ENCODE measurements at places on chromosomes 7 and 10.
A peak's percentile ranks its signal among the peaks of the same experiment; 100 is the strongest.

DNA sequence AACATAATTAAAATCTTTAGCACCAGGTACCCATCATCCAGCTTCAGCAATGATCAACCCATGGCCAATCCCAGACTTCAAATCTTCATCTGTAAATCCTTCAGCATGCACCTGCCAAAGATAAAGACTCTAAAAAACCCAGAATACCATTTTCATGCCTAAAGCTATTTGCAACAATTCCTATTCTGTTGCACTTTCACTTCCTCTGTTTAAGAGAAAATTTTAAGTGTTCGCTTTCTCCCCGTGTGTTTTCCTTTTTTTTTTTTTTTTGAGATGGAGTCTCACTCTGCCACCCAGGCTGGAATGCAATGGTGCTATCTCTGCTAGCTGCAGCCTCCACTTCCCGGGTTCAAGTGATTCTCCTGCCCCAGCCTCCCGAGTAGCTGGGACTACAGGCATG is 31.8 kb upstream of the HTR5A start:
- no peak for DNase-seq

DNA sequence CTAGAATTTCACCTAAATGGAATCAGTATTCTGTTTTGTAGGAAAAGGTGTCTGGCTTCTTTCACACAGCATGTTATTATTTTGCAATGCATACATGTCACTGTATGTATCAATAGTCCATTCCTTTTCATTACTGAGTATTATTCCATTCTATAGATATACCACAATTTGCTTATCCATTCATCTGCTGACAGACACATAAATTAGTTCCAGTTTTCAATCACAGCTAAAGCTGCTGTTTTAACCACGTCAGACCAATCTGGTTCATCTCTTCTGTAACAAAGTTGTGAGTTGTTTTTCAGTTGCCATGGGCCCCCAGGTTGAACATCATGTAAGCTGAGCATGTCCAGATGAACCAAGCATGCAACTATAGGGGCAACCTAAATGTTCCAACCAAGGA is 282.1 kb upstream of the MKLN1 start:
- DNase-seq, result no peak

DNA sequence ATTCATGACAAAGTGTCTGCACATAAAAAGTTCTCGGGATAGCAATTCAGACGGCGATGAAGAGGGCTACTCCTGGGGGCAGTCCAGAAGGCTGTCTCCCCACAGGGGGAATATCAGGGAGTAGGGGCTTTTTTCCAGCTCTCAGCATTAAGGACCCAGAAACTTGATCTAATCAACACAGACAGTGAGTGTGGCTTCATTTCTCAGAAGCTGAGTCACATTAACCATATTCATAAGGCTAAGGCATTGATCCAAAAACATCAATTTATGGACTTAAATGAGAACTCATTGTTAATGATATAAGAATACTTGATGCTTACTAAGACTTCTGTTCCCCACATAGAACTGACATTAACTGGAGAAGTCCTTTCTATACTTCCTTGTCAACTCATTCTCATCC is 87.5 kb upstream of the AOAH start:
- DNase-seq, result no peak

- no peak for DNase-seq
Measured at GRCh38 chr10:121070275-121071070, 219.3 kb downstream of the WDR11 start.

DNA sequence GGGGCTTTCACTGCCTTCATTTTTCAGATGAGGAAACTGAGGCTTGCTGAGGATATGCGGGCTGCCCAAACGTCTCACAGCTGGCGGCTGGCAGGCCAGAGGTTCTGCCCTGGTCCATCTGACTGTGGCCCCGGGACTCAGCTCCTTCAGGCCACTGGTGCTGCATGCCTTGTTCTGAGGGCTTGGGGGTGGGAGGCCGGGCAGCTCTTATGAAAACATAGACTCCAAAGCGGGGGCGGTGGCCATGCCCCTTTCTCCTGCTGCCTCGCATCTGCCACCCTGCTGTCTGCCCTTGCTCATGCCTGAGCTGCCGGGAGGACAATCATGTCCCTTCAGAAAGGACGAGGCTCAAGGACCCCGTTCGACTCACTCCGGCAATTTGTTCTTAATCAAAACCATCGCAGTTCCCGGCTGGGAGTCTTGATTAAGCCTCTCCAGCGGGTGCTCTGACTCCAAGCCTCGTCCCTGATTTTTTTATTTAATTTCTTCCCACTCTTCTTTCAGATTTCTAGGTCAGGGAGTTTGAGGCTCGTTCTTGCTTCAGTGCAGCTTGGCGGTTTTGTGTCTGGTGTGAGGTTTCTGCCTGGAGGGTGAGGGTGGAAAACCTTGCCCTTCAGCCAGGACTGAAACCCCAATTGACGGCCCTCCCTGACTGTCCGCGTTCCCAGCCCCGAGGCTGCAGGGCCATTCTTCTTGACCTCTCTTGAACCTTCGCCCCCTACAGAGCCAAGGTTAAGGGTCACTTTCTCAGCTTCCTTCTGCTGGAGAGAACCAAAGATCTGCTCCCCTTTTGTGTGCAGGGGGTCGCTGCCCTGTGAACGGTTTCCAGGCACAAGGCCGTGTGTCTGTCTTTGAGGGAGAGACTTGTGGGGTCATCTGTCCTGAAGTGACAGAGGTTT is 120.8 kb downstream of the DNAJB6 start:
- no peak for DNase-seq

DNA sequence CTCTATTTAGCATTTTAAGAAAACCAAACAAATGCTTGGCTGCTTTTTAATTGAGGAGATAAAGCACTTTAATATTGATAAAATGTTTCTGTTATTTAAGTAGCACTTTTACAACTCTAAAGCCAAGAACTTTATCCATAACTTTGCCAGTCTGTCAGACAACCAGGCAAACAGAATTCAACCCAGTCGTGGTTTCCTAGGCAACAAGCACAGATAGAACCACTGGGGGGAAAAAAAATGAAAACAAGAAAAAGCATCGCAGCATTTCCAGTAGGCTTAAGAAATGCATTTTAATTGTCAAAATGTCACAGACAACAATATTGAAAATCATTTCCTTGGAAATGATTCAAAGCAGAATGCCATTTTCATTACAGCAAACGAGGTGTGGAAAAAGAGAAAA is 323.4 kb downstream of the PARD3 start:
- no peak for DNase-seq

DNA sequence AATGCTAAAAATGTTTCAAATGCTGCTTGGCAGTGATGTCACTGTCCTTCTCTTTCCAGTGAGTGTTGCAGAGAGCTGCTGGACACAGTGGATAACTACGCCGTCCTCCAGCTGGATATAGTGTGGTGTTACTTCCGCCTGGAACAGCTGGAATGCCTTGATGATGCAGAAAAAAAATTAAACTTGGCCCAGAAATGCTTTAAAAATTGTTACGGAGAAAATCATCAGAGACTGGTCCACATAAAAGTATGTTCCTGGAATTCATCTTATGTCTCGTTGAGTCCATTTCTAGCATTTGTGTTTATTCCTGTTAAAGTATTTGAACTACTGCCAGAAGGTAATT is 25.2 kb downstream of the NUB1 start:
- DNase-seq, result no peak

GRCh38 chr7:22094413-22095342 is 149.0 kb upstream of the CDCA7L start:
- no peak for DNase-seq

- peak; percentile 39 for DNase-seq
Measured at GRCh38 chr7:13990984-13991790, 1.7 kb upstream of the ETV1 start.

- DNase-seq, result no peak
Measured at GRCh38 chr7:116122972-116123595, 87.3 kb upstream of the TES start.

DNA sequence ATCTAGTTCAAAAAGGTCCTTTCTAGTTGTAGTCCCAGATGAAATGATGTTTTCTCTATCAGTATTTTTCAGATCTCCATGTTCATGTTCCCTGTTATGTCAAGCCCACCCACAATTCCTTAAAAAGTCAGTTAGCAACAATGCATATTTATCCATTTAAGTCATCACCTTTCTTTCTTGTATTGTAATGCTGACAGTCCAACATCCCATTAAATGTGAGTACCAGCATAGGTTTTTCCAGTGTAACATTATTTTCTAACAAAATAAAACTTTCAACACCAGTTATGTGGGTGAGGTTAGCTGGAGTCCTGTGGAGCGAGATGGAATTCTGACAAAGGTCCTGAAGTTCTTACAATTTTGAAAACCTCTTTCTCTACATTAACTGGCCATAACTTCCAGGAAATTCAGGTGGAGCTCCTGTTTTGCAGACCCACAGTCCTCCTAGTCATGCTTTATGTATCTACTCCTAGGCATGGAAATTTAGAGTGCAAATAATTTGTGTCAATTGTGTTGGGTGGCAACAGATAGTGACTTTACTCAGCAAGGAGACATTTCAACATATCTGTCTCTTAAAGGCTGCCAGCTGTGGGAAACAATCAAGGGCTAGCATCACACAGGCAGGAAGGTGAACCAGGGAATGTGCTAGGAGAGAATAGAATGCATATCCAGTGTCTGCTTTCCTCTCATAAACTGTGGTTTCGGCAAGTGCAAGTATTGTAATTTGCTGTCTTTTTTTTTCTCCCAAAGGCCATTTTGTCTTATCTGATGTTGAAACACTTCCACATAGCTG is 162.6 kb downstream of the MTERF1 start:
- no peak for DNase-seq

- no peak for DNase-seq
Measured at GRCh38 chr7:83937930-83938329, 256.7 kb downstream of the SEMA3A start.

DNA sequence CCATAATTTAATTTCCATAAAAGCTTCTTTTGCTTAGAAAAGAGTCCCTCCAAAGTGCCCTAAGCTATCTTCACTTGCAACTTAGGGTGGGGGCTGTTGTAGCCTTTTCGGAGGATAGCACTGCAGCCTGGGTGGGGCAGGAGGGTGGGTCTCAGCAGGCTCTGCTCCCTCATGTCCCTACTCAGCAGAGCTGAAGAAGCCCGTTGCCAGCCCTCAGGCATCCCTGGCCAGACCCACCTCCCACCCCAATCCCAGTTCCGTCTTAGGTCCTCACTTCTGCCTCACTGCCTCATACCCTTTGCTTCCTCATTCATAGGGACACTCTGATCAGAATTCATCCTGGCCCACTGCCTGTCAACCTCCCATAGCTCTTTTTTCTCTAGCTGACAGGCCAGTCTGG is 99.8 kb upstream of the ZMIZ1 start:
- no peak for DNase-seq

GRCh38 chr7:142111499-142111898 is at the start of gene MGAM2:
Gene MGAM2 (plus strand): TSS chr7:142111718. CDS start chr7:142116874, 5,156 bp downstream.
- DNase-seq, result no peak

- DNase-seq, result no peak
Measured at GRCh38 chr10:29379208-29379607, 90.3 kb downstream of the LYZL1 start.

DNA sequence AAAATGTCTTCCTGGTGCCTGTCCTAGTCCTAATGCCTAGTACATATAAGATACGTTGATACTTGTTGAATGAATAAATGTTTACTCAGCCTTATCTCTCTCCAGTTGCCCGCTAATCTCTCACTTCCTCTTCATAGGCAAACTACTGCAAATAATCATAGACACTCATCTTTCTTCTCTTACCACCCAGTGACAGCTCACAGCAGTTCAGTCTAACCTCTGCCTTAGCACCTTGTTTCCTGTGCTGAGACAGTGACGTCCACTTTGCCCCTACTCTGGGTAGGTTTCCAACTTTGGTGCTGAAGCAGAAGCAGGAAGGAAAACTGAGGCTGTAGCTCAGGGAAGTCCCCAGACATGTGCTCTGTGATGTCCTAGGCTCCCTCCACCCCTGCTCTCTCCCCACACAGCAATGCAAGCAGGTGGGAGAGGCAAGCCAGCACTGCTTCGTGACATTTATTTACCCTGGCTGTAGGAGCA is 45.5 kb upstream of the RHOBTB1 start:
- DNase-seq, result no peak
